Hepatic stellate cell (primary cell): ENCODE measurements at places on chromosomes 3 and 15.
A peak's percentile ranks its signal among the peaks of the same experiment; 100 is the strongest.

DNA sequence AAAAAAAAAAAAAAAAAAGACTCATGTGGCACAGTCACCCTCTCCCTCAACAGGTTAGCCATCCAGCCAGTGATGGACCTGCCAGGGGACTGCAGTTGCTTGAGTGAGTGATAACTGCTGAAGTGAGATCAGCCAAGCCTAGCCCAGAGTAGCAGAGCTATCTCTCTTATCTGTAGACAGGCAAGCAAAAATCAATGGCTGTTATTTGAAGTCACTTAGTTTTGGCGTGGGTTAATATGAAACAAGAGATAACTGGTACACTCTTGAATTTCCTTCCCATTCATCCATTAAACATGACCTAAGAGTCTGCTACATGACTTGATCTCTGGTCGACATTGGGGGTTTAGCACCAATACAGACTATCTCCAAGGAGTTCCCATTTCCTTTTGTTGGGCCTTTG is 51.2 kb upstream of the TNIK start:
- DNase-seq = no peak

- peak; percentile 63 for DNase-seq
Observed at GRCh38 chr3:25854635-25855034, 64.7 kb downstream of the OXSM start.

GRCh38 chr15:84748274-84749110 is at the start of gene ZNF592:
TSS of gene ZNF592 (plus strand) at chr15:84748592. CDS start at chr15:84782676, 34,084 bp downstream.
- DNase-seq = peak; percentile 78

- DNase-seq = no peak
Observed at GRCh38 chr15:98394546-98394945, 253.8 kb upstream of the IGF1R start.

- DNase-seq = no peak
Observed at GRCh38 chr3:19065027-19065426, 83.3 kb upstream of the KCNH8 start.

DNA sequence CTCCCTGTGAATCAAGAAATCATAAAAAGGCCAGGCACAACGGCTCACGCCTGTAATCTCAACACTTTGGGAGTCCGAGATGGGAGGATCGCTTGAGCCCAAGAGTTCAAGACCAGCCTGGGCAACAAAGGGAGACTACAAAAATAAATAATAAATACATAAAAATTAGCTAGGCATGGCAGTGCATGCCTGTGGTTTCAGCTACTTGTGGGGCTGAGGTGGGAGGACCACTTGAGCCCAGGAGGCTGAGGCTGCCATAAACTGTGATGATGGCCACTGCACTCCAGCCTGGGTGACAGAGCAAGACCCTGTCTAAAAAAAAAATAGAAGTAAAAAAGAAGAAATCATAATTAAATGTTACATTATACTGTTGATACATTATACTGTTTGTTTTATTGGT is 28.0 kb upstream of the DCUN1D1 start:
- no peak for DNase-seq

GRCh38 chr3:185824051-185825005 is 514 bp downstream of the IGF2BP2 start:
- DNase-seq = peak; percentile 38

- no peak for DNase-seq
Observed at GRCh38 chr3:72189339-72189738, 404.4 kb upstream of the PROK2 start.

- DNase-seq = no peak
Observed at GRCh38 chr15:38670128-38671005, 105.8 kb upstream of the RASGRP1 start.
